ENCODE measurements at places on chromosomes 6 and 20.

DNA sequence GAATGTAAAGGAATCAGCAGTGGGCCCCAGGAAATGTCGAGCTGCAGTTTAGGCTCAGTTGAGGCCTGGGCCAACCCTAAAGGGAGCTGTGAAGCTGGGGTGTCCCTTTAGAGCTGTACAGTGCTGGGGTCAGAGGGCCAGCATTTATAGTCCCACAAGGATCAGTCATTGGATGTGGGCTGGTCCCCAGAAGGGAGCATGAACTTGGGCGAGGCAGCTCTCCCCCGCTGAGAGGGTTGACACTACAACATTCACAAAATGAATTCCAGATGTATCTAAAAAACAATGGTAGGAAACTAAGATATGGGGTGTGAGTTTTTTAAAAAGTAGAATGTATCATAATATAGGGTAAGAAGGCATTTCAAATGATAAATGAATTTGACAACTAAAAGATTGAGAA is 29.7 kb upstream of the TMX4 start:
- DNase-seq: no peak

- DNase-seq: no peak
Observed at GRCh38 chr6:108252055-108252454, 8.8 kb downstream of the SNX3 start.

GRCh38 chr6:139877828-139878405 is 503.5 kb upstream of the CITED2 start:
- DNase-seq: no peak

GRCh38 chr20:19916531-19917485 is 100.4 kb upstream of the NAA20 start:
- DNase-seq: no peak

- no peak for DNase-seq
Observed at GRCh38 chr6:23413327-23414050, 712.5 kb upstream of the NRSN1 start.

DNA sequence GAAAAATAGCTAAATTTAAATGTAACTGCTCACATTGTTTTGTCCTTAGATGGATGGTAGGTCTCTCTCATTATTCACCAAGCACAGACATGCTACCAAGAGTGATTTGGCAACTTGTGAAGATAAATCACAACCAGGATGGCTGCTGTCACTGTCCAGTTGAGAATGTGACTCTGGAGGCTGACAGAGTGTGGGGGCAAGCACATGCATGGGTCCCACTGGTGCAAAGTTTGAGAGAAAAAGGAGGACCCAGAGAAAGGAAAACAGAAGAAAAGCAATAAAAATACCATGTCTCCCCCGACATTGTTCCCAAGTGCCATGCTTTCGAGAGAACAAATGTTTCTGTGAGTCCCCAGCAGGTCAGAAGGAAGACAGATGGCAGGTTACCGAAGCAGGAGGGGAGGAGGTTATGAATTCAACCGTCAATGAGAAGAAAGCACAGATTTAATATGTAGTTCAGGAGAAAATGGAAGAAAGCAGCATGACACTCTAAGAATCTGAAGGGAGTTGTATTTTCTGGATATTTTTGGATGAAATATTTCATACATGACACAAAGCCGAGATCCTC is 73.0 kb upstream of the TSHZ2 start:
- DNase-seq: no peak

- no peak for DNase-seq
Observed at GRCh38 chr6:170165085-170165470, 125.8 kb downstream of the DLL1 start.

DNA sequence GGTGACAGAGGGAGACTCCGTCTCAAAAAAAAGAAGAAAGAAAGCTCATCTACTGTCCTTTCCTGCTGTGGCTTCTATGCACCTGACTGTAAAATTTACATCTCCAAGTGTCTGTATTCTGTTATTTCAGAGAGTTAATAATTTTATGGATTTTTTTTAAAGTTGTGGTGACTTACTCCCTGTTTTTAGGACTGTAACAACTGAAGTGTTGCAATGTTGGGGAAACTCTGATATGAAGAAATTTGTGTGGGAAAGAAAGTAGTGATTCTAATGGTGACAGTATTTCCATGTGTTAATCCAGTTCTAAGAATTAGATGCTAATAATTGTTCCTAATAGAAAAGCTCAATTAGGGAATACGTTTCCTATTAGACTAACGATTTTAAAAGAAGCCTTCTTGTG is 27.4 kb downstream of the STX11 start:
- DNase-seq: no peak

GRCh38 chr6:25404091-25404490 is 124.9 kb downstream of the CARMIL1 start:
- DNase-seq: no peak

DNA sequence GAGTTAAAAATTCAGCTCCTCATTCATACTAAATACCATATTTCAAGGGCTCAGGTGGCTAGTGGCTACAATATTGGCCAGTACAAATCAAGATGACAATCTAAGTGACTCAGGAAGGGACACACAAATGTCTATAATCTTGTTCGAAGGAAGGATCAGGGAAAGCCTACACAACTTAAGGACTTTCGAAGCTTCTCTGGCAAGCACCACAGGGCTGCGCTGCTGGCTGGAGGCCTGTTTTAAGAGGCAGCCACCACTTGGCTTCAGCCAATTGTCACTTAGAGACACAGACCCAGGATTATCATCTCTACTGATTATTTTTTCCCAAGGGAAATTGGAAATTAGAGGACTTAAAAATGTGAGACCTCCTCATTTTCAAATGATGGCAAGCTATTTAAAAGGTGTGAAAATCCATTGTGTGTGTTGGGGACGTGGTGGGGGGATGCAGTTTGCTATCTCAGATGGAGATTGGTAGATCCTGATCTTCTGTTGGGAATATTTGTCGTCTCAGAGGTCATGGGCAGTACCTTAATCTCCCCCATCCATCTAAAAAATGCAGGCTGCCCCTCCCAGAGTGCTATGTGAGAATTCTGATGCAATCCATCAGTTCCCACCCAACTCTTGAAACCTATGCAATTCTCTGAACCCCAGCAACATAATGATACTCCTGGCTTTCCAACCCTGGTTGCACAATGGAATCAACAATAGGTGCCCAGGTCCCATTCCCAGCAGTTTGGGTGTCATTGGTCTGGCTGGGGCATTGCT is 11.3 kb downstream of the ARHGAP40 start:
- no peak for DNase-seq

DNA sequence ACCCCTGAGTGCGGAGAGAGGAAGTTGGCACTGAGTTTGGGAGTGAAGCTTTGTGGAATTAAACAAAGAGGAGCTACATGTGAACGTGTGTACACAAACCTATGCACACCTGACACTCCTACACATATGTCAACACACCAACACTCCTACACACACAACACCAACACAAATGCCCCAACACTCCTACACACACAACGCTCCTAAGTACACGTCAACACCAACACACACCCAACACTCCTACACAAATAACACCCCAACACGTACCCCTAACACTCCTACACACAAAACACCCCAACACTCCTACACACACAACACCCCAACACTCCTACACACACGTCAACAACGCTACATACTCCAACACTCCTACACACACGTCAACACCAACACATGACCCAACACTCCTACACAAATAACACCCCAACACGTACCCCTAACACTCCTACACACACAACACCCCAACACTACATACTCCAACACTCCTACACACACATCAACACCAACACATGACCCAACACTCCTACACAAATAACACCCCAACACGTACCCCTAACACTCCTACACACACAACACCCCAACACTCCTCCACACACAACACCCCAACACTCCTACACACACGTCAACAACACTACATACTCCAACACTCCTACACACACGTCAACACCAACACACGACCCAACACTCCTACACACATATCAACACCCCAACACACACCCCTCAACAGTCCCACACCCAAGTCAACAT is 40.1 kb upstream of the ZBP1 start:
- DNase-seq: no peak

DNA sequence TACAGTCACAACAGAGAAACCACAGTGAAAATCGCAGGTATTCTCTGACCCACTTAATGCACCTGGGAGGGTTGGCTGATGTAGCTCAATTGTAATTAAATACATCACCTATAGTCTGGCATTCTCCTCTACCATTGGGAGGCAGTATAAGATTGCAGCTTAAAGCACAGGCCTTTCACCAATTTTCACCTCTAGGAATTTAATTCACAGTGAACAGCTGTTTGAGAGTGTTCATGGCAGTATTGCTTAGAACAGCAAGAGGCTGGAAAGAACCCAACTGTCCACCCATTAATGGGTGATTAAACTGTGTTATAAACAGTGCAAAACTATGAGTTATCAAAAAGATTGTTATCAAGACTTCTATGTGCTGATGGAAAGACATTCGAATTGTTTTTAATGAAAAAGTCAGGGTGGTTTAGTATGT is 2.0 kb downstream of the EDEM2 start:
- DNase-seq: no peak

GRCh38 chr6:47404435-47404834 is 73.2 kb upstream of the CD2AP start:
- no peak for DNase-seq

DNA sequence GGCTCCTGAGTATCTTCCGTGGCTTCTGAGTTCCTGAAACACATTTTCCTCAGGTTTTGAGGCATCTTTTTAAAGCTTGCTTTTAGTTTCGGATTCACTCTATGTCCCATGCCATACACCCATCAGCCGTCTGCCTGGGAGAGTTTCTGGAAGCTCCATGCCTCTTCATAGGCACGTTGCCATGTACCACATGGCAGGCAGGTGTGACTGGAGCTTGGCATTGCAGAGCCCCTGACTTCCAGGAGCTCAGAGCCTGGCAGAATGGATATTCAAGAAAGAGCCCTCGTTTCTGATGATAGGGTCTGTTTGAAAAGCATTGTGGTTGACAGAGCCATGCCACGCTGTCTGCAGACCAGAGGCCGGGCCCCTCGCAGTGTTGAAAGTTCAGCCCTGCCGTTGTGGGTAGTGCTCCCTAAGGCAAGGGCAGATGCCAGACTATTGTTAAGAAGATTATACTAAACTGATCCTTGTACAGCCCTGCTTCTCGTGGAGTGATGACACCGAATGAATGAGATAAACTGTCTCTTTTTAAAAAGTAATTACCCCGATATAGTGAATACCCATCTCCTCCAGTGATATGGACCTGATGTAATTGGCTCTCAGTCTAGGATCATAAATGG is 100.0 kb downstream of the RPP40 start:
- no peak for DNase-seq

GRCh38 chr6:61586934-61587537 is 699.0 kb downstream of the KHDRBS2 start:
- DNase-seq: no peak

GRCh38 chr6:99306341-99306740 is 43.1 kb downstream of the FAXC start:
- no peak for DNase-seq

DNA sequence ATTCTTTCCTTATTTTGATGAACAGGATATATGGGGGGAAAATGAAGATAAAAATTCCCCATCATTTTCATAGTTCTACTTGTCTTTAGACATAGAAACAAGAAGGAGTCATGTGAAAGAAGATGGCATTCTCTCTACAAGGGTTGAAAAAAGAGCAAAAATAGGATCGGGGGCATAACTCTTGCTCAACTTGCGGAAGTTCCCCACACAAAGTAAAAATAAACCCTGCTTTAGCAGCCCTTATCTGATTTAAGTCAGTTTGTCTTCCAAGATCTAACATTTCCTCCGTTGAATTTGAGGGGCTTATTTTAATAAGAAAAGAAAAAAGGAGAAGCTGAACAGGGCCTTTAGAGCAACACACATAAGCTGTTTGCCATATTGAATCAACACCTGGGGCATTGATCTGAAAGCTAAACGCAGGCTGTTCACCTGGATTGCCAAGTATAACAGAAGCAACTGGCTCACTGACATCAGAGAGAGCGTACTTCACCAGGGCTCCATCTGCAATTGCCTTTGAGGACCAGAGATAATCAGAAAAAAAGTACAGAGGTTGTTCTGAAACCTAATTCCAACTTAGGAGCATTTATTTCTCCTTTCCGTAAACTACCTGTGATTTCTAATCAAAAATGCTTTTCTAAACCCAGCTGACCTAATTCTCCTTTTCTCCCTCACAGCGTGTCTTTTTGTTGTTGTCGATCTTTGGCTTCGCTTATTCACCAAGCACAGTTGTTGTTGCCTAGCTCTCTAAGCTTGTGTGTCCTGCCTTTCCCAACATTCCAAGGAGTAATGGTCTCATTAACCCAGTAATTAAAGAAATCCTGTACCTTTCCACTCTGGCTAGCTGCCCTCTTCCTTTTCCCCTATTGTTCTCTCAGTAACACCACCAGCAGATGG is 568.0 kb downstream of the KIF16B start:
- DNase-seq: no peak

- no peak for DNase-seq
Observed at GRCh38 chr20:61935926-61936700, 129.6 kb downstream of the TAF4 start.

DNA sequence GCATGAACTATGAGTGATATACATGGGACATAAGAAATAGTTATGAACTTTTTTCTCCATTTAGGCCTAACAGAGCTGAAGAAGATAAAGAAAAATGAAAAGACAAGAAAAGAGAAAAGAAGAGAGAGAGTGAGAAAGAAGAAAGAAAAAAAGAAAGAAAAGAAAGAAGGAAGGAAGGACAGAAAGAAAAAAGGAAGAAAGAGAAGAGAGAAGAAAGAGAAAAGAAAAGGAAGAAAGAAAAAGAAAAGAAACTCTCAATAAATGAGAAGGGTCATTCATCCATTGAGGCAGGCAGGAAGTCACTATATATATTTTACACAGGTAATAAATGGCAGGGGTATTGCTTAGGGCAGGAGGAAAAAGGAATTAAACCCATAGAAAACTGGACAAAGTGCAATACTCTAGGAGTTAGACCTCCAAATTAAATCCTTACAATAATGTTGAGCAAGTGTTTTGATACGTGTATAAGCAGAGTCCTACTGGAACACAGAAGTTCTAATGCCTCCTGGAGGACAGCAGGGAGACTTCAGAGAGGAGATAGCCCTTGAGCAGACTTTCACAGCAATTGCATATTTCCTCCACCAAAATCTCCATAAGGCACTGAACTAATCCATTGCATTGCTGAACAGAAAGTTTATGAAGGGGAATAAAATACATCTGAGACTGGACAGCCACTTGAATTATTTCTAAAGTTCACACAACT is 86.4 kb upstream of the TENT5A start:
- no peak for DNase-seq

- no peak for DNase-seq
Observed at GRCh38 chr6:1079525-1079924, 232.4 kb upstream of the FOXQ1 start.

All from anterior cingulate cortex (tissue), 58 donors.